ENCODE measurements at places on chromosomes 7 and 10.

DNA sequence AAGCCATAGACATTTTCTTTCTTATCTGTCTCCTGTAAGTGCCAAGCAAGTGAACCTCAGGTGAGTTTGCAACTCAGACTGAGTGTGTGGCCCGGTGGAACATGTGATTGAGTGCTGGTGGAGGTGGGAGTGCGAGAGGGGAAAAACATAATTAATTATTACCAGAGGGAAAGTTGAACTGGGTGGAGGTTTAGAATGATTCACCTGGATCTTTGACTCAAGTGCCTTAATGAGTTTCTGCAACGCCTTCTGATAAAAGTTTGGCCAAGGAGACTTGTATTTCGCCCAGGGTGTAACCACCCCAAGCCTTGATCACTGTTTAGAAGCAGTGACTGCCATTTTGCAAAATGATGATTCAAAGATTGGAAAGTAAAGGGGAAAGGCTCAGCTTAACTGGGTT lies 513.9 kb downstream of the GATA3 start:
- no peak for DNase-seq

- DNase-seq: no peak
These were observed 1.9 kb downstream of the CYREN start for GRCh38 chr7:135168489-135169140.

GRCh38 chr10:31272841-31273240 lies 46.2 kb upstream of the ZEB1 start:
- DNase-seq: no peak

GRCh38 chr7:14691034-14691433 lies 211.5 kb downstream of the DGKB start:
- DNase-seq: no peak

GRCh38 chr10:131075218-131075770 lies 236.2 kb downstream of the TCERG1L start:
- no peak for DNase-seq

DNA sequence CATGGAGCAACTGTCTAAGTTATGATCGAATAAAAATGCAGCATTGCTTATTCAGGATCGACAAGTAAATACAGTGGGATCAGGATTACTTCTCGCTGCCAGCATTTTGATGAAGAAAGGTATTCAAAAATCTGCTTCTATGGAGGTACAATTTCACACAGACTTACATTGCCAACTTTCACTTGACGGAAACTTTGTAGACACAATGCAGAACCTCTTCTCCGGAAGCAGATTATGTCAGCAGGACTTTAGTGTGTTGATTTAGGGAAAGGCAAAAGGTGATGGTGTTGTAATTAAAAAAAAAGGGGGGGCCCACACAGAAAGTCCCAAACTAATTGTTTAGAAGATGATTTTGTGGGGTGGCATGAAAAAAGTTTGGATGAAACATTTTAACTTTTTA lies 462.4 kb upstream of the KLF6 start:
- no peak for DNase-seq

GRCh38 chr7:130009848-130010688 lies 41.1 kb downstream of the ZC3HC1 start:
- no peak for DNase-seq

GRCh38 chr10:11279314-11279713 lies 261.6 kb downstream of the CELF2 start:
- DNase-seq: no peak

GRCh38 chr10:7635408-7636125 lies 31.2 kb downstream of the ITIH5 start:
- no peak for DNase-seq

GRCh38 chr10:84784749-84785148 lies 456.4 kb downstream of the CCSER2 start:
- DNase-seq: no peak

DNA sequence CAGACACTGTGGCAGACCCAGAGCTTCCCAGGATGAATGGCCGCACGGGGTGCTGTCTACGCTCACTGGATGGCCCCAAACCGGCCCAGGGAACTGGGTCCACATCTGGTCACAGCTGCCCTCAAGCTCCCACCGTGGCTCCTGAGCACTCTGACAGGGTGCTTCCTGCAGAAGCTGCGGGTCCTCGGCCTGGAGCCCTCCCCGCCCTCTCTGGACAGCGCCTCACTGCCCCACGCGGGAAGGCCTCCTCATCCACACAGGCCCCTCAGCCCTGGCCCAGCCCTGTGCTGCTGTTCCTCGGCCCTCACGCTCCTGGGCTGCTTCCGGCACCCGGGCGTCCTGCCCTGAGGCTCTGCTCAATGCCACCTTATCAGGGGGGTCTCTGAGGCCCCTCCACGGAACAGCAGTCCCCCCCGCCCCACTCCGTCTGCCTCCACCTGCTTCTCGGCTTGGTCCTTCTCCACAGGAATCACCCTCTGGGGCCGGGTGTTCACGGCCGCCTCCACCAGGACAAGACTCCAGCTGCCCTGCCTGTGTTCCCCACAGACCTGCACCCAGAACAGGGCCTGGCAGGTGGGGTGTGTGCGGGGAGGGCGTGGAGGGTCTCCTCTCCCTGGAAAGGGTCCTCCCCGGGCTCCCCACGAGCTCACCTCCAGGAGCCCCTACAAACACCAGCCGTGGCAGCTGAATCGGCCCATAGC lies 75.4 kb upstream of the PDGFA start:
- DNase-seq: no peak

DNA sequence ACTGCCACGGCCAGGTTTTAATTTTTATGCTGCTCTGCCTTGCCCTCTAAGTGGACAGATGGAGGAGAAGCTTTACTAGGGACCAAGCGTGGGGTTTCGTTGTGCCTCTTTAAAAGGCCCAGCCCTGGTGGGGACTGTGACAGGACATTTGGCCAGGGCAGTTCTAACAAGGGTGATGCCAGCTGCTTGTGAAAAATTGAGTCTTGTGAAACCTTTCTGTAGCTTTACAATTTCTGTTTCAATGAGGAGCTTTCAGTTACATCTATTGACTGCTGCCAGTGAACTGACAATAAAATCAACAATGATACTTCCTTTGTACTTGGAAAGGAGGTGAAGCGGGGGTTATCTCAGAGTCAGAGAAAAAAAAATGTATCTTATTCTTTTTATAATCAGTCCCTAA lies 233.1 kb upstream of the CSTF2T start:
- no peak for DNase-seq

GRCh38 chr10:71372882-71373495 lies 23.7 kb upstream of the CDH23 start:
- DNase-seq: no peak

DNA sequence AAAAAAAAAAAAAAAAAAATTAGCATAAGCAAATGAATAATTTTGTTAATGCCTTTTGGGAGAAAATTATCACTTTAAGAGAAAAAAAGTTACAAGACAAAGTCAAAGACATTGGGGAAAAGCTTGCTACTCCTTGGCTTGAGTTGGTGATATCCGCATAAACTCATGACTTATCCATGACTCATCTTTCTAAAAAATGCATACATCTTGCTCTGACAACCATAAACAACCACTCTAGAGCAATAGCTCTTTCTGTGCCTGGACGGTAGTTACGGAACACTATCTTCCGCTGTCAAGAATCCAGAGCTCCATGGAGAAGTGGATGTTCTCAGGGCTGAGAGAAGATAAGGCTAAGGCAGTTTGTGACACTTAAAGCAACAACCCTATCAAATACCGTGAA lies 281.1 kb upstream of the PFKP start:
- DNase-seq: no peak

Measured in hippocampal formation (tissue), 2 donors.